Astrocyte (in vitro differentiated cells and primary cell): ENCODE measurements at places on chromosomes 6 and 20. TPM values are rescaled to one million over a fixed set of nuclear protein-coding genes. Genes with fewer than 3 reads are reported as not detected.

GRCh38 chr6:83152913-83153312 is 40.2 kb downstream of the PGM3 start:
- no peak overlapping the region for H3K27ac ChIP-seq
- H3K4me3 ChIP-seq: no peak overlapping the region
- H3K36me3 ChIP-seq: peaks cover 18% of the 10 kb centered on the region
- H3K4me1 ChIP-seq: no peaks in the 10 kb centered on the region
- no peaks in the 10 kb centered on the region for H3K27me3 ChIP-seq

DNA sequence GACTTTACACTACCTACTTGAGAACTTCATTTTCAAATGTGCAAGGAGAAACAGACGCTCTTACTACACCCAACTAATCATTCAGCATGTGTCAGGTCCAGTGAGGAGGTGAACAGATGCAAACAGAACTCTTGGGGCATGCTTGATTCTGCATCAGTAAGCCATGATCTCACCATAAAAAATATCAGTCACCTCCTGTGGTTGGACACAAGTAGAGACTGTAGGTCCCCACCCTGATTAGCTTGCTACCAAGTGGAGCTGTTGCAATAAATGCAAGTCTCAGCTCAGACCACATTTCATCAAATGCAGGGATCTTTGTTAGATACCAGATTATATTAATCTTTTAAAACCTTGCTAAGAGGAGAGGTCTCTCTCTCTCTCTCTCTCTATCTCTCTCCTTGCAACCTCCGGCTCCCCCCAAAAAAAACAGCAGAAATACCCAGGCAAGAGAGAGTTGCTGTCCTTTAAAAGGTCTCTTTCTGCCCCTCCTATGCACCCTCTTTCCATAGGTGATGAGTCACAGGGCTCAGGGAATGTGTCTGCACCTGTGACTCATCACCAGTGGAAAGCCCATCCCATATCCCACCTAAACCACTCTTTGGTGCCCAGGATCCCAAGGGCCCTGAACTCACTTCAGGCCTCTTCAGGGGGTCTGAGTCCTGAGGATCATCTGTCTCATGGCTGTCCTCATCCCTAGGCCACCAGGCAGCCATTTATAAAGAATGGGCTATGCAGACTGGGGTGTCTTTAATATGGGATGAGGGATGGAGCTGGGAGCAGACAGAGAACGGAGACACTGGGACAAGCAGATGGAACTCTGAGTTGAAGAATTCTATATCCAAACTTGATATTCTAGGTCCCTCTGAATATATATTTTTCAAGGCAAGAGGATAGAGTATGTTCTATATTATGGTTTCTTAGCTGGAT is 154.5 kb downstream of the QRSL1 start:
- no peaks in the 10 kb centered on the region for H3K27me3 ChIP-seq
- no peak overlapping the region for H3K27ac ChIP-seq
- peak; percentile 28 for DNase-seq
- no peaks in the 10 kb centered on the region for H3K4me1 ChIP-seq
- no peak overlapping the region for H3K4me3 ChIP-seq

- no peaks in the 10 kb centered on the region for H3K4me1 ChIP-seq
- peak; percentile 30 for DNase-seq
- peaks cover 3% of the 10 kb centered on the region for H3K27me3 ChIP-seq
- no peak overlapping the region for H3K4me3 ChIP-seq
These were observed 20.4 kb upstream of the BPIFB1 start for GRCh38 chr20:33262658-33263065.

DNA sequence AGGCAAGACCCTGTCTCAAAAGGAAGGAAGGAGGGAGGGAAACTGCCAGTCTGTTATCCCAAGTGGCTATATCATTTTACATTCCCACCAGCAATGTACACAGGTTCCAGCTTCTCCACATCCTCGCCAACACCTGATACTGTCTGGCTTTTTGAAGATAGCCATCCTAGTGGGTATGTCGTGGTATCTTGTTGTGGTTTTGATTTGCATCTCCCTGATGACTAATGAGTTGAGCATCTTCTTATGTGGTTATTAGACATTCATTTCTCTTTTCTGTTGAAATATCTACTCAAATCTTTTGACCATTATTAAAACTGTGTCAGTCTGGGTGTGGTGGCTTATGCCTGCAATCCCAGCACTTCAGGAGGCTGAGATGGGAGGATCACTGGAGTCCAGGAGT is 47.9 kb upstream of the ARID1B start:
- peak; percentile 84 for DNase-seq

DNA sequence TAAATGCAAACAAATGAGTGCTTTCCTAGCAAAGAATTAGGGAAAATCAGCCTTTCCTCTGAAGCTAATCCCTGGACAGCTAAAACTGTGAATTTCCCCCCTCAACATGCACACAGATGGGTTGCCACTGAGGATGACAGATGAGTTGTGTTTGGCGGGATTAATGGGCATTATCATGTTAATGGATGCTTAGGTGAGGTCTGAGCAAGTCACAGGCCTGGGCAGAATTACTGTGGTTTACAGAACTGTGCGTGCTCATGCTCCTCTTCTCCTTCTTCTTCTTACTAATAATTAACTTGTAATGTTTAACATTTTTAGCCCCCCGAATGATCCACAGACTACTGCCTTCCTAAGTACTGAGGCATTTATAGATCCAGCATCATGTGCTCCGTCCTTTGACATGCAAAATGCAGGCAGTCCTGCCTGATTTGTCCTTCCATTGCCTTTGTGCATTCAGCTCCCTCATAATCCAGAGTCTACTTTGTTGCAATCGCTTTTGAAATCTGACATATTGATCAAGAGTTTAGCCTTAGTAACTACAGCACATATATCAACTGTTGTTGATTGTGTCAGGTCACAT is 753.4 kb upstream of the MMS22L start:
- no peaks in the 10 kb centered on the region for H3K4me1 ChIP-seq
- H3K27me3 ChIP-seq: no peaks in the 10 kb centered on the region
- no peak overlapping the region for H3K27ac ChIP-seq
- no peak overlapping the region for H3K4me3 ChIP-seq

DNA sequence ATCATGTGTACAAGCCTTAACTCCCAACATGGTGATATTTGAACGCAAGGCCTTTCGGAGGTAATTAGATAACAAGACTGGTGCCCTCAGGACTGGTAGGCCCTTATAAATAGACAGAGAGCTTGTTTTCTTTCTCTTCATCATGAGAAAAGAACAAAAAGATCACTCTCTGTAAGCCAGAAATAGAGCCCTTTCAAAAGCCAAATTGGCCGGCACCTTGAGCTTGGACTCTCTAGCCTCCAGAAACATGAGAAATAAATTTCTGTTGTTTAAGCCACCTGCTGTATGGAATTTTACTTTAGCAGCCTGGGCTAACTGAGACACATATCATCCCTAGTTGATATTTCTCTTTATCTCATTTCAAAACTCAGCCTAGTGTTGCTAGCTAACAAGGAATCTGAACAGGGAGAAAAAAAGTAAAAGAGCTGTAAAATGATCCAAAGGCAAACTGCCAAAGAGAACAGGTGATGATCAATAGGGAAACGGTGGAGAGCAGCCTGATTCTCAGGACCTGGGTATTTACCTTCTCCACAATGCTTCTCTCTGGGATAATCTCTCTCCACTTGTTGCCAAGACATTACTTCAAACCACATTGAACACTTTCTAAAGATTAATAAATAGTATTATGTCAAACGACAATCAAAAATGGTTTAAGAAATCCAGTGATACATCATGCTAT is 6.1 kb downstream of the COL21A1 start:
- H3K4me3 ChIP-seq: no peak overlapping the region
- H3K4me1 ChIP-seq: no peaks in the 10 kb centered on the region
- no peak overlapping the region for H3K27ac ChIP-seq
- H3K27me3 ChIP-seq: no peaks in the 10 kb centered on the region

DNA sequence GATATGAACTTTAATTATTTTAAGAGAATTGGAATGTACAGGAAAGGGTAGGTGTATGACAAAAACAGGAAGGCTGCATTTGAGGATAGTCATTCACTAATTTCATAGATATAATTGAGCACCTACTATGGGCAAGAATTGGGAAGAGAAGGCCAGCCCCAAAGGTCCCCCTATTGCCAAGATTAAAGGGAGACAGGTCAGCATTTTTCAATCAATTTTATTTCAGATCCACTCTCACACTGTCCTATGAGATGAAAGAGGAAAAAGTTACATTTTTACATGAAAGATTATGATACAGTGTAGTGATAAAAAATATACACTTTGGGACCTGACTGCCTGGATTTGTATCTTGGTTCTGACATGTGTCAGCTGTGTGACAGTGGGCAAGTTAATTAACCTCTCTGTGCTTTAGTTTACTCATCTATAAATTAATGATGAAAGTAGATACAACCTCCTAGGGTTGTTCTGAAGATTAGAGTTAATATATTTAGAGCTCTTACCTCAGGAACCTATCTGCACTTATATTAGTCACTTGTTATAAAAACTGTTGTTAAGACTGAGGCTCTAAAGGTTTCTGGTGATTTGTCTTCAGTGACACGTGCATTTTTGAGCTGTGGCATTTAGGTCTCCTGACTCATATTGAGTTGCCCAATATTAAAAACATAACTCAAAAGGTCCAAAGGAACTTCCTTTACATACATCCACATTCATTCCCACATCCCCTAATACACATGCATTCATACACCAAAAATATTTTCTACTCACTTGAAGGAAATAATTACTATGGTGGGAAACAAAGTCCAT is 45.7 kb downstream of the SCGN start:
- DNase-seq: no peak
- H3K36me3 ChIP-seq: no peaks in the 10 kb centered on the region
- no peak overlapping the region for H3K4me3 ChIP-seq
- no peak overlapping the region for H3K27ac ChIP-seq
- H3K4me1 ChIP-seq: no peaks in the 10 kb centered on the region

DNA sequence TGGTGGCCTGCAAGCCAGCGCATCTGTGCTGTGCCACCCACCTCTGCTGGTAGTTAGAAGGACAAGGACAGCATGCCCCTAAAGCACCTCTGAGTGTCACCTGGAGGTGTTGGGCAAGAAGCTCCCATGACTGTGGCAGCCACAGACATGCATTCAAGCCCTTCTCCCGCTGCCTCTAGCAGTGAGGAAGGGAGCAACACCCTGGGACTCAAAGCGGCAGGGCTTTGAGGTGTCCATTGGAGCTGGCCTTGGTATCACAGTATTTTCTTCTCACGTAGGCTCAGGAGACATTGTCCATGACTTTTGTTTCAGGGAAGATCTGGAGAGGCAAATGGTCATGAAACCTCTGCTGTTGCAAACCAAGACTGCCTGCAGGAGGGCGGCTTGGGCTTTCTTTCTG is 140.8 kb upstream of the RIN2 start:
- no peak overlapping the region for H3K4me3 ChIP-seq
- H3K36me3 ChIP-seq: no peaks in the 10 kb centered on the region
- no peaks in the 10 kb centered on the region for H3K27me3 ChIP-seq
- no peak for DNase-seq

DNA sequence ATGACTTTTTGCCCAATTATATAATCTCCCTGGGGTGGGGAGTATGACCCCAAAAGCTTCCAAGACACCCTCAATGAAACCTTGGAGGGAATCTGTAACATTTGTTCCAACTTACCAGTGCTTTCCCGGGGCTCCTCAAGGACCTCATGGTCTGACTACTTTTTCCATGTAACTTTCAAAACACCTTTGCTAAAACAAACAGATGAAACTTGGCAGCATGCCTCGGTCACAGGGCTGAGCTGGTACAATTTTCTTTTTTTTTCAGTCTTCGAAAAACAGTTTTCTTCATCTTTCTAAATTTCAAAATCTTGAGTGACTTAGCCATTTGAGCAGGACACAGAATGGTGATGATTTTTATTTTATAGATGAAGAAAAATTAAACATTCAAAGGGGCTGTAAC is 241.2 kb downstream of the BMP7 start:
- no peak overlapping the region for H3K4me3 ChIP-seq
- peaks cover 10% of the 10 kb centered on the region for H3K4me1 ChIP-seq
- no peak overlapping the region for H3K27ac ChIP-seq
- H3K36me3 ChIP-seq: no peaks in the 10 kb centered on the region
- no peak for DNase-seq

- no peak for DNase-seq
- H3K27me3 ChIP-seq: peaks cover 9% of the 10 kb centered on the region
- no peak overlapping the region for H3K4me3 ChIP-seq
- no peaks in the 10 kb centered on the region for H3K36me3 ChIP-seq
- H3K27ac ChIP-seq: no peak overlapping the region
- H3K4me1 ChIP-seq: peaks cover 5% of the 10 kb centered on the region
These were observed 28.6 kb upstream of the ARFGEF2 start for GRCh38 chr20:48892891-48893290.

DNA sequence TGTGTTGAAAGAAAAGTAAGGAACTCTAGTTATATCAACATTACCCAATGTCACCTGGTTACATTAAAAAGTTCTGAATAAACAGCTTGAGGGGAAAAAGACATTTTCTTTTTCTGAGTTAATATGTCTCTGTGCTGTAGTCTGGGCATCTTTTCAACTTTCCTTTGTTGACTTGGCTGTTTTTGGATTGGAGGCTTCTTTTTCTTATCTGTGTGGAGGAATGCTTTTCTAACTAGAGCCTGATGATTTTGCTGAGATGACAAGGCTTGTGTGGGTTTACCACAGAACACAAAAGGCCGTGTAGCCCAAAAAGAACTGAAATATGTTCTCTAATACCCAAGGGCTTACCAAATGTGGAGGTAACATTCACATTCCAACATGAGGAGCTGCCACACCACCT is 161.8 kb downstream of the KCNQ5 start:
- H3K36me3 ChIP-seq: no peaks in the 10 kb centered on the region
- DNase-seq: peak; percentile 90
- H3K4me1 ChIP-seq: peaks cover 32% of the 10 kb centered on the region
- no peaks in the 10 kb centered on the region for H3K27me3 ChIP-seq
- no peak overlapping the region for H3K4me3 ChIP-seq

TBC1D32 gene
- total RNA-seq: 8.8 and 8.9 TPM in 2 replicates

FABP7 gene
- 0.43 and 1.1 TPM in 2 replicates for total RNA-seq

XKR7 gene
- 0.36 and 0.48 TPM in 2 replicates for total RNA-seq

GRM1 gene
- 0.05 and 0.07 TPM in 2 replicates for total RNA-seq

ASF1A gene
- total RNA-seq: 35.7 and 36.4 TPM in 2 replicates

BACH2 gene
- 12.6 and 17.5 TPM in 2 replicates for total RNA-seq

CST2 gene
- 1.7 and 2.9 TPM in 2 replicates for total RNA-seq

KCNQ5 gene
- 0.43 and 2.0 TPM in 2 replicates for total RNA-seq

PKIB gene
- 64.1 and 74.6 TPM in 2 replicates for total RNA-seq
